HS-27A (cell line): ENCODE measurements at places on chromosomes 6 and 20.

DNA sequence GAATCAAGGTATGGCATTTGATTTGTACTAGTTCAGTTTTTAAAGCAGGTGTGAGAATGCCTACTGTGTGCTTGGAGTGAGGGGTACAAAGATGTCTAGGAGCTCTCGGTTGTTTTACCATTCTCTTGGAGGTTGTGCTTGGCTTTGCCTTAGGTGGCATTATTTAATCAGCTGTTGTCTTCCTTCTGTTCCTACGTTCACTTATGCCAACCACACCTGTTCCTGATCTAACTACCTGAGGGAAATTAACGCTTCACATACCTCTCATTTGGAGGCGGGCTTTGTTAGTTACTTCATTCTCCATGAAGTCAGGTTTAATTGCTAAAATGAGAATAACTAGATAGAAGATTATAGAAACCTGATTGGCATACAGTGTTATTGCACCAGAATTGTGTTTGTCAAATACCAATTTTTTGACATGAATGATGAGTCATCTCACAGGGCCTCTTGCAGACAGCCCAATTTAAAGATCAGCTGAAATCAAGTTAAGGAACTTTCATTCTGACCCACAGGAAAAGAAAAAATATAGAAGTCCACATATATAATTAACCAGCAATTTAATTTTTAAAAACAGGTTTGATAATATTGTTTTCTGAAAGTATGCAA, 24.8 kb upstream of the PBOV1 start:
- DNase-seq, result no peak

DNA sequence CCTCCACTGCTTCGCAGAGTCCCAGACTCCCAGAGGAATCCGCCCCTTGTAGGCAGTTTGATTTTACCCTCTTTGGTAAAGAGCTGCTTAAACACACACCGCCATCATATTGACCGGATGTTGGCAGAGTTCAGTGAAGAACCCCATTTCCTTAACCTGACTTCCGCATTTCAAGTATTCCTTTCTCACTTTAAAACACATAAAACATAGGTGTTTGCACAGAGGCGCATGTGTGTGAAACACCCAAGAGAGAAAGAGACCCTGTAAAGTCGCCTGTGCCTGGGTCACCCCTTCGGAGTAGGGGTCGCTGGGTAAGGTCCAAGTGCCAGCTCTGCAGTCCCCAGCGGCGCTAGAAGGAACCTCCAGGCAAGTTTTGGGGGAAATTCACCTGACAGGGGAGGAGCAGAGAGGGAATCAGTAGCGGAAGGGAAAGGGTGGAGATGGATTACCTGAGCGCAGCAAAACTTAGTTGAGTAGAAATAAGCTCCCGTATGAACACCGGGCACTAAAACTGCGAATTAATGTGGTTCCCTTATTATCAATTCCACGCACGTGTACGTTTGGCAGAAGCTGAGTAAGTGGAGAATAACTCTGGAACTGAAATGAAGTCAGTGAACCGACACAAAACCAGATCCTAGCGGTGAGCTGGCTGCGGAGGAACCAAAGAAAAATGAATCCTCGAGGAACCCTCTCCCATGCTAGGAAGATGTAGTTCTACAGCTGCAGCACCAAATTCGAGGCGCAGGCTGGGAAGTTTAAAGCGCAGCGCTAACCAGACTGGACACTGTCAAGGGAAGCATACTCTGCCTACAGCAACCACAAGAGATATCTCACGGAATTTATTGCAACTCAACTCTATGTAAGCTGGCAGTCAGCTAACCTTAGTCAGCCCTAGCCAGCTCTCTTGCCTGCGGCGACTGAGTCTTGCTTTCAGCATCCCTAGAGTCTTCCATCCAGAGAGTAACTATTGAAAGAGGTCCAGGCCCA, 3.5 kb upstream of the HTR1B start:
- DNase-seq, result no peak

DNA sequence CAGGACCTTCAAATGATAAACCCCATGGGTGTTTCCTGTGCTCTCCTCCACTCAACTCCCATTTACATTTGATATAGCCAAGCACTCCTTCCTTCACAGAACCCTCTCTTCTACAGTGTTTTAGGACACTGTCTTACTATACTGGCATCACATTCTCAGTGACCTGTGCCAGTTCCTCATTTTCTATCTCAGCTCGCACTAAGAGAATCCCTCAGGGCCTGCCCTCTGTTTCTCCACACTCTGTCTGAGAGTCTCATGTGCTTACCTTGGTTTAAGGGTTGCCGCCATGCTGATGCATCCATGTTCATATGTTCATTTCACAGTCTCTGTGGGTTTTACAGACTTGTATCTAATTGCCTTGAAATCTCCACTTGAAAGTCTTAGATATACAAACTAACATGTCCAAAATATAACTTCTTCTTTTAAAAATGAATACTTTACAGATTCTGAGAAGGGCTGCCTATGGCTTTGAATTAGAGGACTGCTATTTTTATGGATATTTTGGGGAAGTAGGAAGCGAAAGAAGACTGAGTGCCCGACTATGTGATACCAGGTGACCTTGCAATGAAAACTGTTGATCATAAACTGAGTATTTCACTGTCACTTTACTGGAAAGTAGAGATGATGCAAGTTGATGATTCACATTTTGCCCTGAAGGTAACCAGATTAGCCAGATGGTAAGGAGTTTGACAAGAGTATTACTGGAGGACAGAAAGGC, 153.1 kb upstream of the SIM1 start:
- no peak for DNase-seq

DNA sequence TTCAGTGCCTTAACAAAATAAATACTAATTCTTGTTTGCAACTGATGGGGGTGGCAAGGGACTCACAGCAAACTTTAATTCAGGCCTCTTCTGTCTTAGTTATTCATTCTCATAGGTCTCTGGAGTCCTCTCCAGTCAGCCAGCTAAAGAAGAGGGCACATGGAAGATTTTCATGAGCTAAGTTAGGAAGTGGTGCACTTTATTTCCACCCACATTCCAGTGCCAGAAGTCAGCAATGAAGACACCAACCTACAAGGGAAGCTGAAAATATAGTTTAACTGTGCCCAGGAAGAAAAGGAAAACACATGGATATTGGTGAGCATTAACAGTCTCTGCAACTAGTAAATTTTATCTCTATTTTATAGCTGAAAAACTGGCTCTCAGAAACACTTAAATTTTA, 16.7 kb upstream of the IRAK1BP1 start:
- no peak for DNase-seq

GRCh38 chr20:17889226-17889625, 79.4 kb downstream of the SNX5 start:
- no peak for DNase-seq

GRCh38 chr6:15588971-15589634, 73.7 kb downstream of the DTNBP1 start:
- no peak for DNase-seq

DNA sequence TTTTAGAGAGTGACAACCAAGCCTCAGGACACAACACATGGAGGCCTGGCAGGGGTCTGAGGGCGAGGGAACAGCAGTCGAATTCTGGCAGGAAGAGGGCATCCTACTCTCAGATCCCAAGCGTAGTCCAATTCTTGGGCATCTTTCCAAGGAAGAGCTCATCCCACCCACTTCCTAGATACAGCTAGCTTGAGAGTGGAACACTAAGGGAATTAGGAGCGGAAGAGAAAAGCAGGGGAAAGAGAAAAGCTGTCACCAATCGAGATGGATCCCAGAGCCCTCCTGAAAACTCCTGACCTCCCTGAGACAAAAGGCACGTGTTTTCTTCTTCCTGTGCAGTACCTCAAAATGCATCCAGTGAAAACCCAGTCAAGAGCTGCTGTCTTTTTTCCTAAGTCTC, 67.1 kb downstream of the GFOD1 start:
- DNase-seq, result no peak

GRCh38 chr6:109330263-109330662, 52.0 kb downstream of the CD164 start:
- DNase-seq, result no peak

GRCh38 chr6:156869980-156870398, 92.8 kb downstream of the ARID1B start:
- DNase-seq, result no peak

DNA sequence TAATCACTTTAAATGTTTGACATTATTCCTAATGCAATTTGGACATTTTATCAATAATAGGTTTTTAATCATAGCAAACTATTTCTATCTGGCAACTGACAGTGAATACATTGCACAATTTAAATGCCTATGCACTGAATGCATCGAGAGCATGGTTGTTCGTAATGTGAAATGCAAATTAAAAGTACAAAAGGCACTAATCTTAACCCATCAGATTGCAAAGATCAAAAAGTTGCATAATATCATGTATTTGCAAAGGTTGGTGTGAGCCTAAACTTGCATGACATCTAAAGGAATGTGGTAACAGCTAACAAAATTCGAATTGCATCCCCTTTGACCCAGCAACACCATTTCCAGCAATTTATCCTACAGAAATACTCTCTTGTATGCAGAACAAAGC, 469.9 kb upstream of the IRAK1BP1 start:
- DNase-seq, result no peak

DNA sequence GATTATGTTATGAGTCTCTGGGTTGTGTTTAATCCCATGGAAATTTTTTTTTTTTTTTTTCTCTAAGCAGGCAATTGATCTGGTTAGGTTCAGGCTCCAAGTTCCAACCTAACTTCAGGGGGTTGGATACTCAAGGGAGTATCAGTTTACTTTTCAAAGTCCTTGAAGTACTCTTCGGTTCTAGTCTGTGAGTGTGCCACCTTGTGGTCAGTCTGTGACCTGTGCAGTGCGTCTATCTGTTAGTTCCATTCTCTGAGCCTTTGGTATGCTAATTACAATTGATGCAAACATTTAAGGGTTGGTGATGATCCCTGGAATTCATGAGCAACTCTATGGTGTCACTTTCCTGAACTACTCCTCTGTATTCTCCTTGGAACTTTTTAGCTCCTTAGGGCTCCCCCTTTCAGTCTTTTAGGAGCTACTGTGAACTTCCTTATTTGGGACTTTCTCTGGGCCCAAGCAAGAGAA, 342.0 kb downstream of the SOX4 start:
- DNase-seq, result no peak

- no peak for DNase-seq
These were observed 137.0 kb downstream of the NRN1 start for GRCh38 chr6:5869676-5870075.

GRCh38 chr6:127051571-127052260, 66.8 kb upstream of the RSPO3 start:
- DNase-seq, result peak; percentile 82

DNA sequence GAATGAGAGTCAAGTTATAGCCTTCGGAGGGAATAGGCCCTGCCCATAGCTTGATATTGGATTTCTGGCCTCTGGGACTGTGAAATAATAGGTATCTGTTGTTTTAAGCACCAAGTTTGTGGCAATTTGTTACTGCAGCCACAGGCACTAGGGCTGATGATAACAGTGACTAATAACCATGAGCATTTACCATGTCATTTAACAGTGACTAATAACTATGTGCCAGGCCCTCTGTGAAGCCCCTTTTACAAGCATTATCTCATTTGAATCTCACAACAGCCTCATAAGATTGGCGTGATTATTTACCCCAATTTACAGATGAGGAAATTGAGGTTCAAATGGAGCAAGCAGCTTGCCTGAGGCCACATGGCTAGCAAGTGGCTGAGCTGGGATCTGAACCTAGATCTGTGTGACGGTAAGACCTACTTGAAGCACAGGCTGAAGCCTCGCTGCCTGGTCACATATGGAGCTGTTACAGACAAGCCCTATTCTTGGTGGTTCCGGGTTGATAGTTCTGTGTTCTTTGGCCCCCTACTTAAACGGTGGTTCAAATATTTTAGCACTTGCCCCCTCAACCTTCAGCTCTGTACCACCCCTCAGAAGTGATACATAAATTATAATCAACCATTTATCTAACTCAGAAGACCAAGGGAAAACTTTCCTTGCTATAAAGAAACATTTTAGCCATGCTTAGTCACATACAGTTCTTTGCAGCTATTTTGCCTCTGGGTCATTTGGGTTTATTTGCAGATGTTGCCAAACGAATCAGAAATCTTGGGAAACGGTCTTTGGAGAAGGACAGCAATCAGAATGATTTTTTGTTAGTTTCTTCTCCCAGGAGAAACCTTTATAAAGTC, 98.3 kb downstream of the ELOVL5 start:
- no peak for DNase-seq

- peak; percentile 52 for DNase-seq
These were observed 24.7 kb upstream of the CCN6 start for GRCh38 chr6:112029045-112029822.

DNA sequence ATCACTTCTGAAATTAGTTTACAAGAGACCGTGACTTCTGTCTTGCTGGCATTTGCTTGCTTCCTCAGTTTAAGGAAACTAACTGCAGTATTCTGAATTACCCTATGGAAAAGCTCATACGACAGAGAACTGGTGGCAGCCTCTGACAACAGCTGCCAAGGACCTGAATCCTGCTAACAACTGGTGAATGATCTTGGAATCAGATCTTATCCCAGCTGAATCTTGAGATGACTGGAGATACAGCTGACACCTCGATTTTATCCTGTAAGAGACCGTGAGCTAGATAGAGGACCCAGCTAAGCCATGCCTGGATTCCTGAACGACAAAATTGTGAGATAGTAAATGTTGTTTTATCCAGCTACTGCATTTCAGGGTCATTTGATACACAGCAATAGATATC, 202.3 kb downstream of the OGFRL1 start:
- no peak for DNase-seq

- no peak for DNase-seq
These were observed 118.8 kb downstream of the TINAG start for GRCh38 chr6:54426995-54427394.

DNA sequence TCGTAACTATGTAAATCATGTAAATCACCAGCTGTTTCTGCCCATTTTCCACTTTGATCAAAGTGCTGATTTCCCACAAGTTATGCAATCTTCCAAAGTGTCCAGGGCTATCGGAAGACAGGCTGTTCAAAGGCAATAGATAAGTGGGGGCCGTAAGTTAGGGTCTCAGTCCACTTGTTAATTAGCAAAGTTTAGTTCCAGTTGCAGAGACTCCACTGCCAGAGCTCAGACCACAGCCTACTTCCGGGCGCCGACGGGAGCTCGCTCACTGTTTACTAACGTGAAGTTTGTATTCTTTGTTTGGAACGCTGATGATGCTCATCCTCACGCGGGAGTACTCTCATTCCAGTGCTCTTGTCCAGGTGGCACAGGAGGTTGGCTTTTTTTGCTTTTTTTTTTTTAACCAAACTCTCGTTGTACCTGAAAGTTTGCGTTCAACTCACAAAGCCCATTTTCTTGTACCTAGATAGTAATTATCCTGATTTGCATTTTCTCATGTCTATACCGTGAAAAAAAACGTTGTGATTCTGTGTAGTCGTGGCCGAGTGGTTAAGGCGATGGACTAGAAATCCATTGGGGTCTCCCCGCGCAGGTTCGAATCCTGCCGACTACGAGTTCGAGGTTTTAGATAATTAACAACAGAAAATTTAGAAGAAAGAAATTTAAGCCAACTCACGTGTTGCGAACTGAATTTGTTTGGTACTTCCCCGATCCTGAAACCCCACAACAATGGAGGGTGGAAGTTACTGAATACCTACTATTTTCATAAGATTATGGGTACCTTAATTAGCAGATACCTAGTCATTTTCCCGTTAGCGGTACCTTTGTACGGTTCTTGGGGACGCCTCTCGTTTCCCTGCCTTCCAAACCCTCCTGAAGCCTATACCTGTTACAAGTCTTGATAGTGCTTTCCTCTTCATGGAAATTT, 29.9 kb upstream of the ZNF184 start:
- DNase-seq, result peak; percentile 64

GRCh38 chr6:123515715-123516114, 121.0 kb downstream of the TRDN start:
- DNase-seq, result no peak

GRCh38 chr20:14633507-14633906, 296.1 kb upstream of the FLRT3 start:
- no peak for DNase-seq
